MV-4-11 (cell line): ENCODE measurements at places on chromosomes 3 and 15.
A peak's percentile ranks its signal among the peaks of the same experiment; 100 is the strongest.

DNA sequence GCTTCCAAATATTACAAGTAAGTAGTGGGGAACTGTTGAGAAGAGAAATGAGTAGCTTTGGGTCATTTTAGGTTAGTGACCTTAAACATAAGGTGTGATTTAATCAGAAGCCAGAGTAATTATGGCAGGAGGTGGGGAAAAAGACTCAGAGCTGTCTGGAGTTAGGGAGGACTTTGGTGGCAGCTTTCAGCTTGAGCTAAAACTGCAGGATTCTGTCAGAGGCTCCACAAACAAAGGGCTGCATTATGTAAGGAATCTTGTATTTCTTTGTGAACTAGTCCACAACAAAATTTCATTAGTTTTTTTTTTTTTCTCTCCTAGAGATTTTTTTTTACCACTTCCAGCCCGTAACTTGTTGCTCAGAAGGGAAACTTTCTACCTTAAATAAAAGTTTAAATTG, 345.3 kb downstream of the TIGIT start:
- no peak for DNase-seq

GRCh38 chr15:50911001-50911400, 2.5 kb downstream of the AP4E1 start:
- DNase-seq, result no peak

GRCh38 chr15:40594429-40594836, 384 bp downstream of the KNL1 start:
- DNase-seq, result peak; percentile 59

- no peak for DNase-seq
Observed at GRCh38 chr3:32240159-32240545, 1.7 kb downstream of the CMTM8 start.

DNA sequence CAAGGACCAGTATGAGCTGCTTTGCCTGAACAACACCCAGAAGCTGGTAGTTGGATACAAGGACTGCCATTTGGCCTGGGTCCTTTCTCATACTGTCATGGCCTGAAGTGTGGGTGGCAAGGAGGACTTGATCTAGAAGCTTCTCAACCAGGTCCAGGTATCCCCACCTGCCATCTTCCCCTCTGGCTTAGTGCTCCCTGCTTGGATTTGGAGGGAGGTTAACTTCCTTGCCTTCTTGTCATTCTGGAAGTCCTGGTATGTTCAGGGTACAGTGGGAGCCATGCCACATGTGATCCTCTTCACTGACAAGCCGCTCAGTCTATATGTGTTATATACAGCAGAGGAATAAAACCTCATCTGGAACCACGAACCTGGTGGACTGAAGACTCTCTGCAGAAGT, 37.7 kb upstream of the TOPBP1 start:
- no peak for DNase-seq

GRCh38 chr3:152226176-152226575, 42.6 kb upstream of the MBNL1 start:
- DNase-seq, result no peak

DNA sequence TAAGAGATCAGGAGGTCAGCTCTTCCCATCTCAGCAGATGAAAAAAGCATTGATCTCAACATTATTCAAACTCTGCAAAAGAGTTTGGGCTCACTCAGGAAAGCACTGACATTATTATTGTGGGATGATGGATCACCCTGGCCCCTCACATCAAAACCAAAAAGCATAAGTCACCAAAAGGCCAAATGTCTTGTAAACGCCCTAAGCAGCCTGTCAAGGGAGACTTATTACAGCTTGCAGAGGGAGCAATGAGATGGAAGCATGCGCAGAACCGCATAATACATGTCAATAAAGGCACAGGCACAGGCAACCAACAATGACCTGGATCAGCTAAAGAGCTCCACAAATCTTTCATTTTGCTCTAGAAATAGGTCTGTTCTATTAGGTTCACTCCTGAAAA, 4.6 kb downstream of the FSIP1 start:
- DNase-seq, result no peak

GRCh38 chr3:14194865-14195264, 16.2 kb downstream of the LSM3 start:
- DNase-seq, result no peak

DNA sequence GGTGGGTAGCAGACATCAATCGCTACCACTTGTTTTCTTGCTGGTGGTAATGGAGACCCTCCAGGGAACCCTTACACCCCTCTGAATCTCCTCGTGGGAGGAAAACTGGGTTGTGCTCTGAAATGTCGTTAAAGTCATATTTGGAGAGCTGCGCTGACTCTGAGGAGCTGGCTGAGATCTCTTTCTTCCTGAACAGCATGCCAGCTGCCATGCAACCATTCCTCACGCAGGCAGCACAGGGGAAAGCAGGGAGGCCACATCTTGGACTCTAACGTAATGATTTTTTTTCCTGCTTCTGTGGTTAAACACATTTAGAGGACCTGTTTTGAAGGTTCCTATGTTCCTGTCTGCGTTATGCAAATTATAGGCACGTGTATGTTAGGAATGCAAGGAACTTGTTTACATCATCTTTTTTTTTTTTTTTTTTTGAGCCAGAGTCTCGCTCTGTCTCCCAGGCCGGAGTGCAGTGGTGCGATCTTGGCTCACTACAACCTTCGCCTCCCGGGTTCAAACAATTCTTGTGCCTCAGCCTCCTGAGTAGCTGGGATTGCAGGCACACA, 156.7 kb downstream of the TJP1 start:
- DNase-seq, result no peak

DNA sequence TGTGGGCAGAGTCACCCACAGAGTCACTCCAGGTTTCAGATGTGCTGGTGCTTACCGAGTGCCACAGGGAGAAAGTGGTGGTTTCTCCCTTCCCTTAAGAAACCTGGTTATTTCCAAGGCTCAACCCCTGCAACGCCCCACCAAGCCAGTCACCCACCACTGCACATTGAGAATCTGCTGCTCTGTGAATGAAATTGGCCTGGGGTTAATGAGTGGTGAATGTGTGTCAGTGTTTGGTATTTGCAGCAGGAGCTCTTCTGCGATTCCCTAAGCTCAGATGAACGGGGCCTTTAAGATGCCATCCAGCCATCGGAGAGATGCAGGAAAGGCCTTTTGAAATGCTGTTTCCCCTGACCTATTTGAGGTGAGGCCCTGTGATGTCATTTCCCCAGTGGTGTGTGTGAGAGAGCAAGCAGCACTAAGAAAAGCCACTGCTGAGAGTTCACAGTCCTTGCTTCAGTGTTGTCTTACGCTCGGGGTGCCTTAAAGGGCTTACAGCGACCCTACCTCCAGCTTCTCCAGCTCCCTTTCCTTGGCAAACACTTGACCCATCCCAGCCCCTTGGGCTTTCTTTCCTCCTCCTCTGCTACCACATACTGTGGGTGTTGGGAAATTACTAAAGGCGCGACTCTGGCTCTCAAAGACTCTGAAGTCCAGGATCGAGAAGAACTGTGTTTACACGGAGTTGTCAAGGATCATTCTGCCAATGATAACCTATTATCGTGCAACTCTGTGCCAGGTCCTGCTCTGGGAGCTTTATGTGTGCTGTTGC, 68.9 kb downstream of the SMAD3 start:
- peak; percentile 17 for DNase-seq

DNA sequence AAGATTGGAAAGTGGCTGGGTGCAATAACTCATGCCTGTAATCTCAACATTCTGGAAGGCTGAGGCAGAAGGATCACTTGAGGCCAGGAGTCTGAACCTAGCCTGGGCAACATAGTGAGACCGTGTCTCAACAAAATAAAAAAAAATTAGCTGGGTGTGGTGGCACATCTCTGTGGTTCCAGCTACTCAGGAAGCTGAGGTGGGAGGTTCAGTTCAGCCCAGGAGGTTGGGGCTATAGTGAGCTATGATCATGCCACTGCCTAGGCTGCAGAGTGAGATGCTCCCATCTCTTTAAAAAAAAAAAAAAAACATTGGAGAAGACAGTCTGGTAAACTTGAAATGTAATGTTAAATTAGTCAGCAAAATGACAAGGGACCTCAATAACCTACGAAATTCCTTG, 57.9 kb downstream of the STAG1 start:
- no peak for DNase-seq

DNA sequence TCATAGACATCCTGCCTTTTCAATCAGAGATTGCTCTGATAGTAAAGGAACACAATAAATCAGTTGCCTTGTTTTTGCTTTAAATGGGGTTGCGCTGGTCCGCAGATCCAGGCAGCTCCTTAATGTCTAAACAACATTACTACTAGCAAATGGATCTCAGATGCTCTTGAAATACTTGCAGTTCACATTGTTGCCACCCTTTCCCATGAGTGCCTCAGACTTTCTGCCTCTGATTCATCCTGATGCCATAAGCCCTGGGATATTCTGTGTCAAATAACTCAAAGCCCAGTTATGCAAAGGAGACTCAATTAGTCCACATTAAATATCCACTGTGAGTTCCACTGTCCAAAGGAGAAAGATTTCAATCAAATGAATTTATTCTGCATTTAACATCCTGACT, 196.7 kb downstream of the PLCH1 start:
- no peak for DNase-seq

DNA sequence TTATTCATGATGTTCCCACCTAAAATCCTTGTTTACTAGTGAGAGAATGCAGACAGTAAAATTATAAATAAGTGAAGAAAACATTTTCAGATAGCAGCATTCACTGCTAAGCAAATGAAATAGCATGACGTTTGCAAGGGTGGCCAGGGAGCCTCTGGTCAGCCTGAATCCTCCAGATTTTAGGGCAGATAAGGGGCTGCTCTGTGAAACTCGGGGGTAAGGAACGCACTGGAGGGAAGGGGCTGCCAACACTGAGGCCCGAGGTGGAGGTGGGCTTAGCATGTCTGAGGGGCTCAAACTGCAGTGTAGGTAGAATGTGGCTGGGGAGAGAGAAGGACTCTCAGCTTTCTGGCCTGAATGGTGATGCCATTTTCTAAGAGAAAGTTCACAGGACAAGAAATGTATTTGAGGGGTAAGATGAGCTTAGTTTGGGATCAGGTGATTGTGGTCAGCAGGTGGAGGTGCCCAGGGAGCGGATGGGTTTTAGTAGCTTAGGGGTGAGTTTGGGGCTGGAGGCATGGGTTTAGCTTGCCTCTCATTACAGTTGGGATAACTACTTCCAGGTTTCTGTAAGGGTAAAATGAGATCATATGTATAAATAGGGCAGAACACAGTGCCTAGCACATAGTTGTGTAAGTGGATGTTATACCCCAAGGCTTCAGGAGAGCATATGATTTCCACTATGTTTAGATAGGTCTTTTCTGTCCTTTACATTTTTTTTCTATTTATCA, 20.5 kb downstream of the GPR171 start:
- no peak for DNase-seq

- no peak for DNase-seq
Observed at GRCh38 chr15:40011303-40011702, 27.7 kb downstream of the SRP14 start.

DNA sequence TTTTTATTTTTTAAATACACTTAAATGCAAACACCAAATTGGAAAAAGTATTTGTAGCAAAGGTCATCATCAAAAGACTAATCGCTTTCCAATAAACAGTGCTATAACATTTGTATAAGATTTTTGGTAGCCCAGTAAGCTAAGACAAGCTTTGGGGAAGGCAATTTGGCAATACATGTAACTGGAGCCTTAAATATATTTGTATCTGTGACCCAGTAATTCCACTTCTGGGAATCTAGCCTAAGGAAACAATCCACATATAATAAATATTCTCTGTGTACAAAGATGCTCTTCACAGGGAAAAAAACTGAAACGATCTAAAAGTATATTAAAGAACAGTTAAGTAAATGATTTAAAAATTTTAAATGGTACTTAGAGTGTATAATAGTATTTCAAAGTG, 65.5 kb upstream of the TJP1 start:
- DNase-seq, result no peak

GRCh38 chr15:95972041-95972553, 358.4 kb upstream of the NR2F2 start:
- DNase-seq, result peak; percentile 90

DNA sequence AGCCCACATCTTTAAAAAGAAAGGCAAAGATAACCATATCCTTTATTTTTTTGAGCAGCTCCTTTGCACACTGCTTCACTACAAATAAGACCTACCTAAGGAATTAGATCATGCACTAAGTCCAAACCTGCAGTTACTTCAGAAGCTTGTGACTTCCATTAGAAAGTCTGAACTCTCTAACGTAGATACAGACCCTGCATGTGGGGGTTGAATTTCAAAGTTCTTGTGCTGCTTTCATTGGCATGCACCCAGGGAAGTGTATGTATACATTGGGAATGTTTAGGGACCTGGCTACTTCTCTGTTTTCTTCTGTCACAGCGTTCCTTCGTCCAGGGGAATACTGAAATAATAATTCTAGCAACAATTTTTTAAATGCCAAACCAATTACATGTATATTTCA, 185.2 kb upstream of the IL12A start:
- DNase-seq, result no peak

DNA sequence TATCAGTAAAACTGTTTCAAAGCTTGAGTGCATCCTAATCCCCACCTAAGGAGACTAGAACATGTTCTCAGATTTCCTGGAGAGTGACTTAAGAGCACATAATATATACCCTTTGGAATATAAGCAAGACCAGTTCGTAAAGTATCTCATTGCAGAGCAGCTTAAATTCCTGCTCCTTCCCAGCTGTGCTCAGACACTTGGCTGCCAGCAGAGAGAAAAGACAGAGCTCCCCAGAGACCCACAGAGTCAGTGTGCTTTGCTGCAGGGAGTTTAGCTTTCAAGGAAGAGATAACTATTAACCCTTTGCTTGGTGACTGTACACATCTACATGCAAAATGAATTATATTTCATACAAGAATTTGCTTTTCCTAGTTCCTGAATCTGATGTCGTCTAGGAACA, 338.1 kb upstream of the ARHGEF26 start:
- DNase-seq, result no peak

DNA sequence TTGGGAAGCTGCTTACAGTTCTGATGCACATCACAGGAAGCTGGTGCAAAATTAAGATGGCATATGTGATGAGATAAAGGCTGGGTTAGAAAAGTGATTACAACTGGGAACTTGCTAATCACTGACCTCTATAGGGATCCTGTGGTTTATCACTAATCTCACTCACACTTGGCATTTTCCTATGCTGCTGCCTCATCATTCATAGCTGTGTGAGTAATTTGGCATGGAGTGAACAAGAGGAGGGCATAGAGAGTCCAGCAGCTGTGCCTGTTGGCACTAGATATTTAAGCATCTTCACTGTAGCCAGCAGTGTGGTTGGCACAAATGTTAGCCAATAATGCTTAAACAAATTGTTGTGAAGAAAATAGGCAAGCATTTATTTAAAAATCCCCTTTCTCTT, 217.7 kb upstream of the CGNL1 start:
- DNase-seq, result peak; percentile 20

GRCh38 chr3:133038731-133039375, 662 bp downstream of the TMEM108 start:
- no peak for DNase-seq

DNA sequence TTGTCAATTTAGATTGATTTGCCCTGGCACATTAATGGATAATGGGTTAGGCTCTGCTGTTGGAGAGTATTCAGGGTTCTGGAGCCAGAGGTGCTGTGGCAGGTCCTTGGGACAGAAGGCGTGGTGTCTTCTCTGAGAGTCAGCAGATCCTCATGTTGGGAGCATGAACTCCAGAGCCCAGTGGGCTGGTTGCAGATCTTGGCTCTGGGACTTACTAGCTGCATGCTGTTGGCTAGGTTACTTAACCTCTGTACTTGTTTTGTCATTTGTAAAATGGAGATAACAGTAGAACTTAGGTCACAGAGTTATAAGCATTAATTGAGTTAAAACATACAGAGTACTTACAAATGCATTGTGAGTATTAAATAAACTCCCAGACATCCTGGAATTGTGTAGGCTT, 77.6 kb downstream of the CCK start:
- DNase-seq, result no peak

- no peak for DNase-seq
Observed at GRCh38 chr15:63969652-63970421, 76.4 kb downstream of the DAPK2 start.
